AG09319 (cell line): ENCODE measurements at places on chromosomes 3 and 15.

- DNase-seq, result no peak
Observed at GRCh38 chr3:124329723-124330122, 337.8 kb upstream of the ROPN1 start.

DNA sequence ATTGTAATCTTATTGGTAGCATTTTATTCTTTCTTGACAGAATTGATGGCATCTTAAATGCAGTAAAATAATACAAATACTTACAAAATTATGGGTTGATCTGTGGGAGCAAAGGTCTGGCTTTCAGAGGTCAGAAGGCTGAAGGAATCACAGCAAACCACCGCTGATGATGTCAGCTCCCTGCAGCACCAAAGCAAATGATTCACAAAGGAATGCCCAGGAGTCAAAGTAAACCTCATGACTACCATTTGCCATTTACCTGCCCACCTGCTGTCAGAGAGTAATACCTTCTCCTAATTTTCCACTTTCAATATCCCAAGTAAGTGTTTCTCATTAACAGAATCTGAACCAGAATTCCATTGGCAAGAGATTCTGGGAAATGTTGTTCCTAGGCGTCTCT, 46.1 kb downstream of the CPA3 start:
- no peak for DNase-seq

GRCh38 chr3:23704298-23704697, 101.5 kb upstream of the UBE2E1 start:
- no peak for DNase-seq

DNA sequence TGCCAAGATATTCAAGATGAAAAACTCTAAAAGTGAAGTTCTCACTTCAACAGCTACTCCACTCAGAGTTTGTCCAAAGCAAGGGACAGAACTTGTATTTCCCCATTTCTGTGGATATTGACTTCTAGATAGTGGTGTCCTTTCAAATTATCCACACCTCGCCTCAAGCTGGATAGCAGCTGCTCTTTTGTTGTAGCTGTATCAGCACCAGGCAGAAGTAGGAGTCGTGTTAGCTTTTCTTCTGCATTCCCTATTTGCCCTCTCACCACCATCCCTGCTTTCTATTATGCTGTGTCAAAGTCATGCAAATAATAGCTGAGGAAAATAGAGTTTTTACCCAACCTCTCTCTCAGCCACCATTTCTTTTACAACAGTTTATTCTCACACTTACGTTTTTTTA, 303.8 kb downstream of the EPHA3 start:
- DNase-seq, result no peak

GRCh38 chr15:38618242-38618955, 53.8 kb upstream of the RASGRP1 start:
- DNase-seq, result no peak

- DNase-seq, result no peak
Observed at GRCh38 chr15:78338781-78339180, 1.4 kb upstream of the CRABP1 start.

DNA sequence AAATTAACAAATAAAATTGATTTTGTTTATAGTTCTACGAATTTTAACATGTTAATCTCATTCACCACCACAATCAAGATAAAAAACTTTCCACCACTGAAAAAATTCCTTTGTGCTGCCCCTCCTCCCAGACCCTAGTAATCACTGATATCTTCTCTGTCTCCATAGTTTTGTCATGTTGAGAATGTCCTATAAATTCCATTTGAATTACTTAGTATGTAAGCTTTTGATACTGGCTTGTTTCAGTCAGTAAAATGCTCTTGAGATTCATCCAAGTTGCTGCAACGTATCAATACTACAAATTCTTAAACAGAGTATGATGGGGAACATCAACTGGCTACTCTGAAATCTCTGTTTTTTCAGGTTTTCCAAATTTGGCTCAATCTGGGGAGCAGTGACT, 129.6 kb downstream of the CTNNB1 start:
- DNase-seq, result no peak

GRCh38 chr3:172210355-172210754, 171.0 kb downstream of the FNDC3B start:
- no peak for DNase-seq

DNA sequence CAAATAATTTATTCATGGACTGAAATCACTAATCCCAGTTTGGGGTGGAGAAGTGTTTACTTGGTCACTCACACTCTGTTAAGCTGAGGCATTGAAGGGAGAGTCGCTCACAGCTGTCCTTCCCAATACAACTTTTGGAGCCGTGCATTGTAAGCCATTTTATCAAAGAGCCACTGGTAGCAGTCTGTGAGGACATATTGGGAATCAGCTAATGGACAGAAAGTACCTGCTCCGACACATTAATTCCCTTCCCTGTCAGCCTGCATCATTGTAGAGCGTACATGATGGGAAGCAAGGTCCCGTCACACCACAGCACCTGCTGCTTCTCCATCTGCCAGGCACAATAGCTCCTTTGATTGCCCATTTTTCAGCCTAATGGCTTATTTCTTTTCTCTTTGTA, 643.2 kb downstream of the SQOR start:
- no peak for DNase-seq

DNA sequence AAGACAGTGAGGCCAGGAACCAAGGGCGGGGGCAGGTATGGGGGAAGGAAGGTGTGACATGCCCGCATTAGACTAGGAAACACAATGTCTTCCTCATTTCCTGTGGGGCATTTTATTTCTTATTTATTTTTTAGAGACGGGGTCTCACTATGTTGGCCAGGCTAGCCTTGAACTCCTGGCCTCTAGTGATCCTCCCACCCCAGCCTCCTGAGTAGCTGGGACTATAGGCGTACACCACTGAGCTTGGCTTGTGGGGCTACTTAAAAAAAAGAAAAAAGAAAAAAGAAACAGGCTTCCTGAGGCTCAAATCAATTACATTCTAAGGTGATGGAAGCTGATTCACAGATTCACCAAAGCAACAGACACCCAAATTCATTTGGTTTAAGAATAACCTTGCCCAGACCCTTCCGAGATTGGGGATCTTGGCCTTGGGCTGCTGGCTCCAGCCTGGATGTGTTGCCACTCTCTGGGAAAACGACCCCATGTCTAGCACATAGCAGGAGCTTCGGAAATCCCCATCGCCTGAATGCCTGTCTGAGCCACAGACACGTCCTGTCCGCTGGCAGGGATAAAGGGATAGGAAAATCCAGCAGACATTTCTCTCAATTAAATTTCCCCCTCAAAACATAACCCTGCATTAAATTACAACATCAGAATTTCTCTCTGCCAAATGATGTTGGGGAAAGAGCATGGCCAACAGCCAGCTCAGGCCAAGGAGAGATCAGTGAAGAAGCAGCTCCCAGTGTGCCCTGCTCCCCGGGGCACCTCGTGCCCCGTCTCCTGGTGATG, 13.0 kb downstream of the CPN2 start:
- DNase-seq, result no peak

DNA sequence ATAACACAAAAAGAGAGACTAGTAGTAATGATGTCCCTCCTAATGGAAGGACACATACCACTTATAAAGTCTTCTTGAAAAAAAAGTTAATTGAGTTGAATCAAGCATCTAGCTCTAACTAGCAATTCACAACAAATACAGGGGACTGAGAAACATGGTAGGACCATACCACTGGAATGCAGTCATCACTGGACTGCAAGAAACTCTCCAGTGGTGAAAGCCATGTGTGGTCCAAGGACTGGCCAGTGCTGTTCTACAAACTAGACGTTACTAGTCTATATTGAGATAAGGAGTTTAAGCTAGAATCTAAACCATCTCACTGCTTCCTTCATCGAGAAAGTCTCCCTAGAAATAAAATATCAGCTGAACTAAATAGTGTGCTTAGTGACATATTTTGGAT, 16.7 kb downstream of the FBN1 start:
- DNase-seq, result no peak

GRCh38 chr3:62815981-62816380, 59.2 kb downstream of the CADPS start:
- DNase-seq, result no peak

GRCh38 chr3:140545197-140545596, 132.7 kb upstream of the TRIM42 start:
- DNase-seq, result no peak

GRCh38 chr3:66532613-66533012, 31.8 kb upstream of the LRIG1 start:
- DNase-seq, result no peak

- peak; percentile 3 for DNase-seq
Observed at GRCh38 chr15:79431636-79432344, at the start of gene MINAR1. Gene MINAR1, plus strand, starts transcription at chr15:79432336. Its CDS starts 23,812 bp downstream, at chr15:79456148.

GRCh38 chr3:119099785-119100184, 46.2 kb upstream of the TEX55 start:
- no peak for DNase-seq

GRCh38 chr3:148750296-148750695, 52.6 kb downstream of the AGTR1 start:
- no peak for DNase-seq

DNA sequence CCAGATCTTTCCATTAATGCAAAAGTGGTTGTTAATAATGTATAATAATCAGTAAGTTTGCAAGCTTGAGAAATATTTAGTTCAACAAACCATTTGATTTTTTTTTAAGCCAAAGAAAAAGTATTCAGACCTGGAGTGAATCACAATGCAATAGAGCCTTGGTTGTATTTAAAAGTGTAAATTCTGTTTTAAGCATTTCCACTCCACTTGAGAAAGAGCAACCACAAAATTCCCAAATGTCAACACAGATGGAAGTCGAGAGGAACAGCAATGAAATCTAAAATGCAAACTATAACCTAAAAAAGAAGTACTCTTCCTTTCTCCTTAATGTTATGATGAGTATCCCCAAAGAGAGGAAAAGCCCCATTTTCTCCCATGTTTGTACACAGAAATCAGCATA, 20.2 kb downstream of the GBE1 start:
- DNase-seq, result no peak

DNA sequence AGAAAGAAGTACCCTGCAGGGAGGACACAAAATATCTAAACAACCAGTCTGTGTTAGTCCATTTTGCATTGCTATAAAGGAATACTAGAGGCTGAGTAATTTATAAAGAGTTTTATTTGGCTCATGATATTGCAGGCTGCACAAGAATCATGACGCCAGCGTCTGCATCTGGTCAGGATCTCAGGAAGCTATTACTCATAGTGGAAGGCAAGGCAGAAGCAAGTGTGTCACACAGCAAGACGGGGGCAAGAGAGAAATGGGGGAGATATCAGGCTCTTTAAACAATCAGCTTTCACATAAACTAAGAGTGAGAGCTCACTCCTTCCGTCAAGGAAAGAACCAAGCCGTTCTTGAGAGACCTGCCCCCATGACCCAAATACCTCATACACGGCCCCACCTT, 614.8 kb downstream of the ZIC1 start:
- DNase-seq, result no peak

DNA sequence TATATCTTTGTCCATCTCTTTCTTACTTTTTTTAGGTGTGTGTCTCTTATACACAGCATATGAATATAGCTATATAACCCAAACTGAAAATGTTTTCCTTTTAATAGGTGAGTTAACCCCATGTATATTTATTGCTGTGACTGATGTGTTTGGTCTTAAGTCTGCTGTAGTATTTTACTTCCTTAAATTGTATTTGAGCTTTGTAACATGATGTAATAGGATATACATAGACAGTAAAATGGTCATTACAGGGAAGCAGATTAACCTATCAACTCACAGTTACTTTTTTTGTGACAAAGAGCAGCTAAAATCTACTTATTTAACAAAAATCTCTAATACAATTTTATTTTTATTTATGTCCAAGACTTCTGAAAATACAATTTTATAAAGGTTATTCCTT, 51.8 kb upstream of the CDAN1 start:
- DNase-seq, result no peak

- DNase-seq, result no peak
Observed at GRCh38 chr3:188241072-188241471, 87.1 kb downstream of the LPP start.

- DNase-seq, result no peak
Observed at GRCh38 chr15:71003319-71003718, 110.7 kb downstream of the LRRC49 start.

DNA sequence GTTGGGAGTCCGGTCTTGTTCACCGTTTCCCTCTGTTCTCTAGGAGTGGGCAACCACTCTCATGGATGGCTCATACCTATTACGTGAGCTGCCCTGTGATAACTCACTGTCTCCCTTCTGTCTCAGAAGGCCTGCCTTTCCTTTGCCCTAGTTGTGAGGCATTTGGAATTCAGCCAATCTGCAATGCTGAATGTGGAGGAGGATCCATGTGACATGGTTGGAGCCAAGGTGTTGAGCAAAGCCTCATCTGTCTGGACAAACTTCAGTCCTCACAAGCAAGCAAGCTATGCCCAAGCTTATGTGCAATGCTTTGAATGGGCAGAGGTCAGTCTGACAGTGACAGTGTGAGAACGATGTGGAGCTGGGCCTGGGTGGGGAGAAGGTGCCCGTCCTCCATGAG, 37.8 kb upstream of the ATP10A start:
- DNase-seq, result no peak

- DNase-seq, result no peak
Observed at GRCh38 chr3:110881069-110881468, 190.5 kb upstream of the NECTIN3 start.

GRCh38 chr15:49155834-49156627, 632 bp upstream of the COPS2 start:
- DNase-seq, result no peak

GRCh38 chr3:178389258-178389657, 147.0 kb upstream of the KCNMB2 start:
- DNase-seq, result no peak

DNA sequence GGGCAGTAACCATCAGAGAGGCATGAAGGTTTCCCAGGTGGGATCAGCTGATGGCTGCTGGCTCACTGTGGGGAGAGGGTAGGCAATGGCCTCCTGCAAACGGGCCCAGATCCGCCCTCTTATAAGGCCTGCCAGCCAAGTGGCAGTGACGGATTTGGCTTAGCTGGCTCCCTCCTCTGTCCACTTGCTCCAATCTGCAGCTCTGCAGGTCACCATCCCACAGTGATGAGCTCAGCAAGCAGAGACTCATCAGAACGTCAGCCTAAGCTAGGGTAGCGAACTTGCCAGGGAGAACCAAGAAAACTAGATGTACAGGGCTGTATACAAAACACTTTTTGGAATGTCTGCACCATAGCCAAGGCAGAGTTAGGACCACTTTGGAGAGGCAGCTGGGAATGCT, 62.8 kb upstream of the DCLK3 start:
- no peak for DNase-seq

- DNase-seq, result no peak
Observed at GRCh38 chr3:191775451-191776233, 314.7 kb downstream of the PYDC2 start.

- DNase-seq, result no peak
Observed at GRCh38 chr15:29089731-29090616, 179.6 kb downstream of the NSMCE3 start.
